Mammary epithelial cell (primary cell): ENCODE measurements at places on chromosomes 12 and 14.

GRCh38 chr14:29339494-29340172 lies 573.0 kb downstream of the FOXG1 start:
- DNase-seq: no peak

GRCh38 chr14:89681086-89682018 lies 264.3 kb upstream of the FOXN3 start:
- DNase-seq: no peak

DNA sequence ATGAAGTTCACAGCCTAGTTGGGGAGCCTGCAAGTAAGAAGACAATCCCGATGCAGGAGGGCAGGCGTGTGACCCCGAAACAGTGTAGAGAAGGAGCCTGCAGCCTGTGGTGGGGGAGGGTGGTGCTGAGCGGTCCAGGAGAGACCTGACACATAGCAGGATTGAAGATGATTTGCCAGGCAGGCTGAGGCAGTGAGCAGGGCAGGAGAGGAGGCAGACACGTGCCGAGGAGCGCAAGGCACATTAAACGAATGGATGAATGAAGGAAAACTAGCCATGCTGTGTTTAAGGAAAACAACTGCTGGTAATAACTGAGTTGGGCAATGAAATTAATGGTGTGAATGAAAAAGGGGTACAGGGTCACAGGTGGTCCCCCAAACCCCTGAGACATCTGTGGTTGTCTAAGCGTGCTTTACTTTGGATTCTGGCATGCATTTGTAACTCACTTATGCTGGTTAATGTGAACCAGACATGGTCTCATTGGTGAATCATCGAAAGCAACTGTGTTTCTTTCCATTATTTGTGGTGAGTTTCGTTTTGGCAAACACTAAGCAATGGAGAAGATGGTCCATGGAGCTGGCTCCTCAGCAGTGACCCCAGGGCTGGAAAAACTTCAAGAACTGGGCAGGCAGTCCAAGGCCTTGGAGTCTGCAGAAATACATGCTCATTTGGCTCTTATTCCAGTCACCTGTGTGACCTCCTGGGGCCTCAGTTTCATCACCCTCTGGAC lies 96.9 kb upstream of the EVL start:
- DNase-seq: peak; percentile 62

DNA sequence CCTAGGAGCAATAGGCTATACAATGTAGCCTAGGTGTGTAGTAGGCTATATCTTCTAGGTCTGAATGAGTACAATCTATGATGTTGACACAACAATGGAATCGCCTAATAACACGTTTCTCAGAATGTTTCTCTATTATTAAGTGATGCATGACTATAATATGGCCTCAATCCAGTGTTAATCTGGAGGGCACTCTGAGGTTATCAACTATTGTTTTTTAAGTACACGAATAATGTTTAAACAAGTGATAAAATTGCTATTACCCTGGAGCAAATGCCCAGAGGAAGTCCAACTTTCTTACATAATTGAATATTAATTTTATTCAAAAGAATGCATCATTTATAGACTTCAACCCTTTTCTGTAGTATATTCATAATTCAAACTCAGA lies 16.4 kb upstream of the CNIH1 start:
- no peak for DNase-seq

DNA sequence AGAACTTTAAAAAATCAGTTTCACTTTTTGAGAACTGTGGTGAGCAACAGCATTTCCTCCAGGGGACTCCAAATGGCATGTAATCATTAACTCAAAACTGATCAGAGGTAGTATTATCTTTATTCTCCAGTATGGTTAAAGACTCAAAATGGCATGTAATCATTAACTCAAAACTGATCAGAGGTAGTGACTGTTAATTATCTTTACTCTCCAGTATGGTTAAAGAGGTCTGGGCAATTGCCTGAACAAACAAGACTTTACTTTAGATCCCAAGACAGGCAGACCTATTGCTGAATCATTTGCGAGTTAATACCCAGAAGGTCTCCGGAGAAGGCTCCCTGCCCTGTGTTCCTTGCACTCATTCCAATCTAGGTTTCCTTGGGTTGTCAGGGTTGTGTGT lies 6.6 kb upstream of the ACADS start:
- DNase-seq: no peak

DNA sequence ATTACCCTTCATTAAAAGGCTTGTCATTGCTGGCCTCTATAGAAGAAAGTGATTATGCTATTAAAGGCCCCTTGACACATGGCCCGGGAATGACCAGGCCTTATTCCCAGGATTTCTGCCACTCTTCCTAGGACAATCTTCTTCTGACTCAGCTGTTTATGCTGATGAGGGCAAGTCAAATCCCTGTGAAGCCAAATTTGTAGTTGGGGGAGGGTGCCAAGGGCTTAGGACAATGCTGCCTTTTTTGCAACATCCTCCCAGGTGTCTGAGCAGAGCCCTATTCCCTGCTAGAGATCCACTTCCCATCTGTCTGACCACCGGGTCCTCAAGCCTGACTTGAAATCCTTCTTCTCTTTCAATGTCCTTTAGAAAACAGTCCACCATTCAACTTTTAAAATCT lies 230.7 kb upstream of the SRRM4 start:
- DNase-seq: no peak

DNA sequence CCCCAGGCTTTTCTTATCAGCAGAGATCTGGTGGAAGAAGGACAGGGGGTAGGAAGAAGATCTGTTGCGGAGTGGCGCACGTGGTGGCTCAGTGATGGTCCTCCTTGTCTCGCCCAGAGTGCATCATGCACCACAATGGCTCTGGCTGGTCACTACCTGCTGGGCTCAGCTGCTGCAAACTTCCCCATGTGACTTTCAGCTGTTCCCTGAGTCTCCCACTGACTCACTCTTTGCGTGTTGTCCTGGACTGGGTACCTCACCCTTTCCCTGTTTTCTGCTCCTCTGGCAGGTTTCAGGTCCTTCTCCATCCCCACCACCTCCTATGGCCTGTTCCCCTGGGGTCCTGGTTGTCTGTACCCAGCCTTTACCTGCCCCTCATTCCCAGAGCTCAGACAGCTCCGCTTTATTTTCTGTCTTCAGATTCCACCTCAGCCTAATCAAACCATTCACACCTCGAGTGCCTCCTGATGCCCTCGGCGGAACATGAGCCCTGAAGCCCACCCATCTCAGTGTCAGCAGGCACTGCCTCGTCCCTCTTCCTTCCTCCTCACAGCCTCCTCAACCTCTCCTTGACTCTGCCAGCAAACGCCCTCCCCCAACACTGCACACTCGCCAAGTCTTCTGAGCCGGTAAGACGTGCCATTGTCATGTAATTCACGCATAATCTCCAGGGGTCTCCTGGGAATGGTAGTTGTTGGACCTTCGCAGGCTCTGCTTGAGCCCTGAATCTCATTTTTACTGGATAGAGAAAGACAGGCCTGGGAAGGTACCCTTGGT lies 1.8 kb downstream of the C1R start:
- peak; percentile 23 for DNase-seq

GRCh38 chr12:94074216-94074979 lies 74.0 kb upstream of the PLXNC1 start:
- DNase-seq: no peak

DNA sequence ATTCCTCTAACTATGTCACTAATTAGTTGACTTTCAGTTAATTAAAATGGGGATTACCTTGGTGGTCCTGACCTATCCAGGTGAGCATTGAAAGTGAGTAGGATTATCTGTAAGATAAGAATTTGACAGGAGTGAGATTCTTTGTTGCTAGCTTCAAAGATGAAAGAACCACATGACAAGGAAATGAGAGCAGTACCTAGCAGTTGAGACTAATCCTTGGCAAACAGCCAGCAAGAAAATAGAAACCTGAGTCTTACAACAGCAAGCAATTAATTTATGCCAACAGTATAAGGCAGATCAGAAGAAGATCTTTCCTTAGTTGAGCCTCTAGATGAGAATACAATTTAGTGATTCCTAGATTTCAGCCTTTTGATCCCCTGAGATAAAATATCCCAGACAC lies 1058.4 kb downstream of the LRFN5 start:
- no peak for DNase-seq

DNA sequence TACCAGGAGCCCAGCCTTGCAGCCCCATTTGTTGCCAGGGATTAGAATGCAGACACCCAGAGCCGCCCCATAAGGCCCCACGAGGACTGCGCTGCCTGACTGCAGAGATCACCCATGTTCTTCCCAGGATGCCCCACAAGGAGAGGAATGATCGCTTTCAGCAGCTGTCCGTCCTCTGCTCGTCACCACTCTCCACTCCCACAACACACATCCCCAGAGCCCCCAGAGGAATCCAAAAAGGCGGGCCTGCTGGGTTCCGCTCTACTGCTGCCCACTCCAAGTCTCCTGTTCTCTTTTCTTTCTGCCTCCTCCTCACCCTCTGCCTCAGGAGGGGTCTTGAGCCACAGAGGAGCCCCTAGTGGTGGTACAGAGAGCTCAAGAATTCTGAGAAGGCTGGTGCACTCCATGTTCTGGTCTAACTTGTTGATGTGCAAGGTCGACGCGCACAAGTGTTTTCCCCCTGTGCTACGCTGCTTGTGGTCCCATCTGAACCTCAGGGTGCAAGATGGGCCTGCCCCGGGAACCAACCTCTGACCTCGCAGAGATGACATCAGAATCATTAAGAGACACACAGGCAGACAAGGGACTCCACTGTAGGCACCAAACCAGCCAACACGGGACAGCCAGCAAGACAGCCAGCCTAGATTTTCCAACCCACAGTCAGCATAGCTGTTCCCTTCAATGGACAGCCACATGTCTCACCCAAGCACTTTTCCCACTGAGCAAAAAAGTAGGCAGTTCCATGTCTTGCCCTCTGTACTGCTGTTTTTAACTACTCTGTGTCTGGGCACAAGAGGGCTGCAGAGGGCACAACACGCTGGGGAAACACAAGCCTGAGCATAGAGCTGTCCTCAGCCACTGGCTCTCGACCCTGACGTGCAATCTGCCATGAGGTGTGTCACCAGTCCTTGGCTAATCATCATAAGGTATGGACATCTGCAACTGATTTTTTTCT lies 29.9 kb downstream of the PXN start:
- no peak for DNase-seq
